ENCODE measurements at places on chromosomes 2 and 18.

DNA sequence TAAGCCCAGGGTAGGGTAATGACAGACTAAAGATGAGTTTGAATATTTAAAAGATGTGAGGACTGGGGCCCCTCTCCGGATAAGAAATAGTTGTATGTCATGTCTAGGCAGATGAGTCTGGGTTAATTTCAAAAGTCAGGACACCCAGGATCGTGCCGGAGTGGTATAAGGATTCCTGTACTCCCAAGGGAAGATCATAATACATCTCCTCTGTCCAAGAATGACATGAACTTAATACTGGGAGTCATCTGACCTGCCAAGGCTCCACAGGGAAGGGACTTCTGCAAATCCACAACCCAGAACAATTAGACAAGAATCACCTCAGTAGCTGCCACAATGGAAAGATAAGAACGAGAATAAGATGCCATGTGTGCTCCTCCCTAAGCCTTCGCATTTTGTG lies 17.1 kb downstream of the RPRM start:
- no peak for DNase-seq

- no peak for DNase-seq
Measured at GRCh38 chr2:183186296-183186695, 62.1 kb downstream of the NUP35 start.

DNA sequence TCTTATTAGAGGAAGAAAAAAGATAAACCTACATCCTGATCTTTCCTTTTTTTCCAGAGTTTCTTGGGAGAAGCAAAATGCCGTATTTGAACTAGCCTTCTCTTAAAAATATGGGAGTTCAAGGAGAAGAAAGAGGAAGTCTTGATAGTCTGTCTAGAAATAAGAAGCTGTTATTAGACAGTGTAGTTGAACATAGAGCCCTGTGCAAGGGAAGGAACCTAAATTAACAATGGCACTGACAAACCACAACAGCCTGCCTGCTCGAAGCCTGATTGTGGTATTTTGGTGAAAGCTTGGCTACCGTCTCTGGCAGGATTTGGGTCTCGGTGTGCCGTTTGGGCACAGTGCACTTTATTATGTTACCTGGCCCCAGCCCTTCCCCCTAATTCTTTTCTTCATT lies 17.1 kb downstream of the SMARCAL1 start:
- DNase-seq: no peak

DNA sequence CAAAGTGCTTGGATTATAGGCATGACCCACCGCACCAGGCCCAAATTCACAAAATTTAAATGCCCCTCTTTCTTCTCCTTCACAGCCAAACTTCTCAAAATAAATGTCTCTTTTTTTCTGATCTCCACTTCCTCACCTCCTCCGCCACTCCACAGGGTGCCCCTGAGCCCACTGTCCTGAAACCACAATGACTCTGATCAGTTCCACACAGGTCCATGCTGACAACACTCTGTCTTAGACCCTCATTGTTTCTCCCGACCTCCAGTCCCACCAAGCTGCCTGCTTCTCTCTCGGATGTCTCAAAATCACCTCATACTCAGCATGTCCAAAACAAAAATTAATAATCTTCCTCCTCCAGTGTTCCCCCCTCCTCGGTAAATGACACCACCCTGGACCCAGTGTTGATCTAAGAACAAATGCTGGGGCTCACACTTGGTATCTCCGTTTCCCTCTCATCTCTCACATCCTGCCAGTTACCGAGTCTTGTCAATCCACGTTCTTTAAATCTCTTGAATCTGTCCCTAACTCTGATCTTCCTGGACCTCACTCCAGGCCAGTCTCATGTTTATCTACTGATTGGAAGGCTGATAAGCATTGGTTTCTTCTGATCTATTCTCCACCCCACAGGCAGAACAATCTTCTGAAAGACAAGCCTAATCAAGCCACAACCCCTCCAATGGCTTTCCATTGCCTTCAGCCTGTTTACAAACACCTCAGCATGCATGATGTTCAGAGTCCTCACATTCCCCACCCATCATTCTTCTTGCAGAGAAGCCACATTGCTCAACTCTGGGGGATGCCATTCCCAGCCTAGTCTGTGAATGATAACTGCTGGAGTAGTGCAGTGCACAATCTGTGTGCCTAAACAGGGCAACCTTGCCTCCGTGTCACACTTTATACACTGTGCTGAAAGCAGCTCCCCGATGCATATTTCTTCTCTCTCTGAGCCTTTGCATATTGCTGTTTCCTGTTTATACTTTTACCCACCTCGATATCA lies 12.4 kb upstream of the ANKRD44 start:
- no peak for DNase-seq

DNA sequence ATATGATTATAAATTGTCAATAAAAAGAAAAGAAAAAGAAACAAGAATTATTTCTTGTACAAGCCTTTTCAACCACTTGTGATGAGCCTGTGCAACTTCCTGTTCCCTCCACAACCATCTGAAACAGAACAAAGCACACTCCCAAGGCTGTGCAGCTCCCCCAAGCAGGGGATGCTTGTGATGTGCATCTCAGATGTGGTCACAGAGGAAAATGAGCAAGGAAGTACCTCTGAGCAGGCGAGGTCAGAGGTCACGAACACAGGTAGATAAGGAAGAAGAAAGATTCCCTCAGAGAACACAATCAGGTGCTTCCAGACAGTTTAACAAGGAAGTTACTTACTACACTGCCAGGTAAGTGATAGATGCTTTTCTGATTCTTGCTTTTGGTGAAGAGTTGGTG lies 274.8 kb upstream of the SLC39A10 start:
- DNase-seq: no peak

- no peak for DNase-seq
Measured at GRCh38 chr2:222303045-222303827, 4.4 kb upstream of the PAX3 start.

DNA sequence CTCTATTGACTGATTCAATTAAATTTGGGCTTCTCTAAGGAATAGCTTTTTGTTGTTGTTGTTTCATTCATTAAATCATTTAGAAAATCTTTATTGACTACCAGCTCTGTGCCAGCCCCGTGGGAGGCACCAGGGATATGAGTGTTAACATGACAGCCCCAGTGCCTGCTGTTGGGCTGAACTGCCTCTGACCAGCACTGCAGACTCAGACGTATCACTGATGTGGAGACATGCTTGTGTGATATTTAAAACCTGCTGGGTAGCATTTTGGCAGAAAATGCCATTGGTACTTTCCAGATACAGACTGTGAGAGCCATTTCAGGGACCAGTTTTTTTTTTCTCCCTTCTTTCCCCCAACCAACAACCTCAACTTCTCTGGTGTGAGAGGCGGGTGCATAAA lies 38.6 kb upstream of the KCNF1 start:
- peak; percentile 49 for DNase-seq

GRCh38 chr2:180033993-180034894 lies 27.1 kb upstream of the CWC22 start:
- DNase-seq: no peak

- peak; percentile 90 for DNase-seq
Measured at GRCh38 chr2:113890253-113891235, 655 bp downstream of the ACTR3 start.
